ENCODE measurements at places on chromosomes 13 and 19.

DNA sequence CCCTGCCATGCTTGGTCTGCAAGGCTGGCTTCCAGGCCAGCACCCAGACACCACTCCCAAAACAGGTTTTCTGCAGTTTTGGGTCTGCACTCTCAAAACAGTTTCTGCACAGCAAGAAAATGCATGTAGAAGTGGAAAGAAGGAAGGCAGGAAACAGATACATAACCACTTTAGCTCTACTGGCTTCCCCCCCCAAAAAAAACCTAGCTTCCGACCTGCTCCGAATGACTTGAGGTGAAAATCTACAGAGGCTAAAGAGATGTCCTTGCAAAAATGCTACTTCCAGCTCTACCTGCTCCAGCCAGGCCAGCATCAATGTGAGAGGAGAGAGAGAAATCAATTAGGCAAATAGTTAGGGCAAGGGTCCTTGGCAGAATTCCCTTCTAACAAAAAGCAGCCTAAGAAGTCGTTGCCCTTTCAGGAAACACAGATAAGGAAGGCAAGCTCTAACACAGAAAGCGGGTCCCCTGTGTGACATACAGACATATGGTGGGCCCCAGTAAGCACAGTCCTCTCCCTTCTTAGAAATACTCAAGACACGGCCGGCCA is 3.4 kb downstream of the C19orf12 start:
- H3K4me1 ChIP-seq, result peaks cover 7% of the 10 kb centered on the region
- H3K4me3 ChIP-seq, result no peak overlapping the region
- DNase-seq, result no peak
- no peaks in the 10 kb centered on the region for H3K36me3 ChIP-seq
- no peak overlapping the region for H3K27ac ChIP-seq
- no peaks in the 10 kb centered on the region for H3K27me3 ChIP-seq

GRCh38 chr19:36110487-36111199 is at the start of gene OVOL3:
Gene OVOL3 (plus strand): TSS chr19:36111143. CDS start chr19:36111203, 60 bp downstream.
- no peaks in the 10 kb centered on the region for H3K36me3 ChIP-seq
- peaks cover 5% of the 10 kb centered on the region for H3K4me1 ChIP-seq
- H3K27me3 ChIP-seq, result no peaks in the 10 kb centered on the region
- no peak within 1 kb of the TSS for H3K4me3 ChIP-seq

DNA sequence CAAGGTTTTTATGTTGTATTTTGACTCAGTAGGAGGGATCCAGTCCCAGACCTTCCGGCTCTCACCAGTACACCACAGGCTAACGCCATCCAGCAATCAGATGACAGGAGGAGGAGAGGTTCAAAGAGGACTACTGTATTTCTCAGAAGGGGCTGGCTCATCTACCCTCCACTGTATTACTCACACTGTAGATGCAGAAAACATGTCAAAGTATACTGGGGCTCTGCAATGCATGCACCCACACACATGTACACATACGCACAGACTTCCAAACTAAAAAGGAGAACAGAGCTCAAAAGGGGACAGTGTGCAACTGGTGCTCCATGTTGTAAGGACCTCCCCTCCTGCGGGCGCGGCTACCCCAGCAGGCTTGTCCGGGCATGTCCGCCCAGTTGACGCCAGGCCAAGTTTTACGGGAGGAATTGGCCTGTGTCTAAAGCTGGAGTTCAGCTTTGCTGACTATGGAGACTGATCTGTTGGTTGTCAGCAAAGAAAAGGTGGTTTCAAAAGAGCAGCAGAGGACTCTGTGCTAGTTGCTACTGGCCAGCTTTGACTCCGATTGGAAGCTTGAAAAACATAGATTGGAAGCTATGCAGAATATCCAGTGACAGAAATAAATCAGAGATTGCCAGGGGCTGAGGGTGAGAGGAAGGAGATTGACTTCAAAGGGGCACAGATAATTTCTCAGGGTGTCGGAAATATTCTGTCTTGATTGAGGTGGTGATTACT is 314.2 kb downstream of the DLEU7 start:
- no peaks in the 10 kb centered on the region for H3K27me3 ChIP-seq
- H3K27ac ChIP-seq, result no peak overlapping the region
- no peaks in the 10 kb centered on the region for H3K36me3 ChIP-seq
- H3K4me3 ChIP-seq, result no peak overlapping the region
- no peaks in the 10 kb centered on the region for H3K4me1 ChIP-seq

GRCh38 chr19:55482156-55482961 is 2.6 kb upstream of the NAT14 start:
- no peaks in the 10 kb centered on the region for H3K36me3 ChIP-seq
- no peaks in the 10 kb centered on the region for H3K27me3 ChIP-seq
- H3K4me3 ChIP-seq, result no peak overlapping the region

- H3K4me1 ChIP-seq, result 0 out of 2 replicates have a peak, but pooled peaks cover 10% of the 10 kb centered on the region
- no peak overlapping the region for H3K27ac ChIP-seq
- 0 out of 2 replicates have a peak, but pooled peaks cover 4% of the 10 kb centered on the region for H3K36me3 ChIP-seq
- no peak overlapping the region for H3K4me3 ChIP-seq
Measured at GRCh38 chr19:15291548-15292021, 40.8 kb downstream of the BRD4 start.

- no peak for DNase-seq
- H3K4me1 ChIP-seq, result no peaks in the 10 kb centered on the region
- no peak overlapping the region for H3K27ac ChIP-seq
- H3K36me3 ChIP-seq, result no peaks in the 10 kb centered on the region
- H3K27me3 ChIP-seq, result peaks cover 14% of the 10 kb centered on the region
- no peak overlapping the region for H3K4me3 ChIP-seq
Measured at GRCh38 chr13:99845161-99845874, 126.2 kb downstream of the ZIC5 start.

DNA sequence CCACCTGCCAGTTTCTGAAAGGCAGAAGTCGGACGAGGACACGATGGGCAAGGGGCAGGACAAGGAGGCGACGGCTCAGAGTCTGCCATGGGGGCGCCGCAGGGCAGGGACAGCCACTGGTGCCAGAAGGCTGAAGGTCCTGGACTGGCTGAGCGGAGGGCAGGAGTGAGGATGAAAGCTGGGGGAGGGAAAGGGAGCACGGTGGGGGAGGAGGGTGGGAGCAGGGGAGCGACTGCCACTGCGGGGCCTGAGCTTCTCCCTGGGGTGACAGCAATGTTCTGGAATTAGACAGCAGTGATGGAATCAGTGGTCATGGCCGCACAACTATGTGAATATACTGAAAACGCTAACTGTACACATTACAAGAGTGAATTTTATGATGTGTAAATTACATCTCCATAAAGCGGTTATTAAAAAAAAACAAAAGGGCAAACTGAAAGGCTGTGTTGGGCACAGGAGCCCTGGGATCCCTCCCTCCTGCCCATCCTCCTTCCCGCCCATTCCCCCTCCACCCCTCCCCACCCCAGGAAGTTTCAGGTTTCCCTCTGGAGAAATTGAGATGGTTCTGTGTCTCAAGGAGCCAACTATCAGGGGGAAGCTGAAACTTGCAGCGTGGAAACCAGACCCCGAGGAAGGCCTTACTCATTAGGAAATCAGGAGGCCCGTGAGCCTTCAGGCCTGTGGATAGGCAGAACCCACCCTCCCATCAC is 15.9 kb downstream of the MLLT1 start:
- no peak overlapping the region for H3K4me3 ChIP-seq
- no peak for DNase-seq
- no peaks in the 10 kb centered on the region for H3K27me3 ChIP-seq
- no peak overlapping the region for H3K27ac ChIP-seq
- no peaks in the 10 kb centered on the region for H3K4me1 ChIP-seq

DNA sequence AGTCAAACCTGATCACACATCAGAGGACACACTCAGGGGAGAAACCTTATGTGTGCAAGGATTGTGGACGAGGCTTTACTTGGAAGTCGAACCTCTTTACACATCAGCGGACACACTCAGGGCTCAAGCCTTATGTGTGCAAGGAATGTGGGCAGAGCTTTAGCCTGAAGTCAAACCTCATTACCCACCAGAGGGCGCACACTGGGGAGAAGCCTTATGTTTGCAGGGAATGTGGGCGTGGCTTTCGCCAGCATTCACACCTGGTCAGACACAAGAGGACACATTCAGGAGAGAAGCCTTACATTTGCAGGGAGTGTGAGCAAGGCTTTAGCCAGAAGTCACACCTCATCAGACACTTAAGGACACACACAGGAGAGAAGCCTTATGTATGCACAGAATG is 8.2 kb upstream of the ZNF527 start:
- no peak for DNase-seq
- no peaks in the 10 kb centered on the region for H3K27me3 ChIP-seq
- peaks cover 30% of the 10 kb centered on the region for H3K36me3 ChIP-seq
- no peak overlapping the region for H3K27ac ChIP-seq
- no peak overlapping the region for H3K4me3 ChIP-seq
- H3K4me1 ChIP-seq, result no peaks in the 10 kb centered on the region

GRCh38 chr19:18529782-18530181 is 7.9 kb upstream of the ELL start:
- H3K4me3 ChIP-seq, result no peak overlapping the region
- H3K4me1 ChIP-seq, result no peaks in the 10 kb centered on the region
- no peak overlapping the region for H3K27ac ChIP-seq

GRCh38 chr13:31772231-31772630 is 32.9 kb downstream of the RXFP2 start:
- no peaks in the 10 kb centered on the region for H3K4me1 ChIP-seq
- H3K4me3 ChIP-seq, result no peak overlapping the region
- H3K27me3 ChIP-seq, result peaks cover 10% of the 10 kb centered on the region
- DNase-seq, result no peak
- no peaks in the 10 kb centered on the region for H3K36me3 ChIP-seq
- no peak overlapping the region for H3K27ac ChIP-seq

- H3K27ac ChIP-seq, result no peak overlapping the region
- no peaks in the 10 kb centered on the region for H3K27me3 ChIP-seq
- no peaks in the 10 kb centered on the region for H3K4me1 ChIP-seq
- DNase-seq, result no peak
- H3K36me3 ChIP-seq, result no peaks in the 10 kb centered on the region
Measured at GRCh38 chr13:109989155-109989554, 202.8 kb upstream of the IRS2 start.

- DNase-seq, result no peak
- peak overlapping the region; percentile 78 for H3K4me3 ChIP-seq
- H3K36me3 ChIP-seq, result peaks cover 12% of the 10 kb centered on the region
- peaks cover 9% of the 10 kb centered on the region for H3K4me1 ChIP-seq
- no peaks in the 10 kb centered on the region for H3K27me3 ChIP-seq
- H3K27ac ChIP-seq, result no peak overlapping the region
Measured at GRCh38 chr13:113585896-113586295, 1.3 kb downstream of the TFDP1 start.

- no peaks in the 10 kb centered on the region for H3K36me3 ChIP-seq
- H3K4me1 ChIP-seq, result no peaks in the 10 kb centered on the region
- DNase-seq, result no peak
- H3K4me3 ChIP-seq, result no peak overlapping the region
- H3K27ac ChIP-seq, result no peak overlapping the region
- peaks cover 14% of the 10 kb centered on the region for H3K27me3 ChIP-seq
Measured at GRCh38 chr19:46536391-46536790, 40.7 kb upstream of the PNMA8B start.

DNA sequence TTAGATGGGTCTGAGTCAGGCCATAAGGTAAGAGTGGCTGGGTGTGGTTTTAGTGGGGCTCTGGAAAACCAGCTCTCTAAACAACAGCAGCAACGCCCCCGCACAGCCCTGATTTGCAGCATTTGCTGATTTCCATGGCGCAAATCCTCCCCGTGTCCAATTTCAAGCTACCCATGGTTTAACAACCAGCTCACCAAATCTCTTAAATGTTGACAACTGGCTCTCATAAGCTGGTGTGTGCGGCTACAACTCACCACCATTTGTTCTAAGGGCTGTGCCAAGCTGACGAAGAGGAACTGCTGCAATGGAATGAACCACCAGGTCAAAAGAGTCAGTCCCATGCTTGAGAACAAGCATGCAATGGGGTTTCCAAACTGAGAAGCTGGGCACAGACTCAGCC is 22.9 kb downstream of the PARP4 start:
- peaks cover 4% of the 10 kb centered on the region for H3K4me1 ChIP-seq
- H3K4me3 ChIP-seq, result no peak overlapping the region
- H3K27ac ChIP-seq, result no peak overlapping the region

DNA sequence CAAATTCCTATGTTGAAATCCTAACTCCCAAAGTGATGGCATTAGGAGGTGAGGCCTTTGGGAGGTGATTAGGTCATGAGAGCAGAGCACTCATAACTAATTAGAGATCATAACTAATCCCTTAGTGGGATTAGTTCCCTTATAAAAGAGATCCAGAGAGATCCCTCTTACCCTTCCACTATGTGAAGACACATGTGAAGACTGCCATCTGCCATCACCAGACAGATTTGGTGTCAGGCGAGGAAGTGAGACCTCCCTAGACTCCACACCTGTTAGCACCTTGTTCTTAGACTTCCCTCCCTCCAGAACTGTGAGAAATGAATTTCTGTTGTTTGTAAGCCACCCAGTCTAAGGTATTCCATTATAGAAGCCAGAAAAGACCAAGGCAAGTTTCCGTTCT is 112.2 kb downstream of the NDFIP2 start:
- no peaks in the 10 kb centered on the region for H3K36me3 ChIP-seq
- DNase-seq, result no peak
- no peak overlapping the region for H3K27ac ChIP-seq
- peaks cover 21% of the 10 kb centered on the region for H3K4me1 ChIP-seq
- no peaks in the 10 kb centered on the region for H3K27me3 ChIP-seq

DNA sequence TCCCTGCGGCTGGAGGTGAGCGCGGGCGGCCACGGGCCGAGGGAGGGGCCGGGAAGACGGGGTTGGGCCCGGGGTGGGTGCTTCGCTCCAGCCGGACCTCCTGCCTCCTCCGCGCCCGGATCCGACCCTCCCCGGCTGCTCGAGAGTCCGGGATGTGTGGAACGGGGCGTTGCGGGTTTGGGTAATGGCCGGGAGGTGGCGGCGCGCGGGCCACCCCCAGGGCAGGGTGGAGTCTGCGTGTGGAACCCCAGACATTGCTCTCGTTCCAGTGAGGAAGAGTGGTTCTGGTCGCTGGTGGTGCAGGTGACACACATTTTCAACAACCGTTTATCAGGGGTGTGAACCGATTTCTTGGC is 38.8 kb downstream of the ARHGEF7 start:
- H3K36me3 ChIP-seq, result 0 out of 2 replicates have a peak, but pooled peaks cover 1% of the 10 kb centered on the region
- H3K4me1 ChIP-seq, result peaks cover 17% of the 10 kb centered on the region
- H3K4me3 ChIP-seq, result peak overlapping the region; percentile 89
- H3K27me3 ChIP-seq, result peaks cover 16% of the 10 kb centered on the region
- peak; percentile 44 for DNase-seq

DNA sequence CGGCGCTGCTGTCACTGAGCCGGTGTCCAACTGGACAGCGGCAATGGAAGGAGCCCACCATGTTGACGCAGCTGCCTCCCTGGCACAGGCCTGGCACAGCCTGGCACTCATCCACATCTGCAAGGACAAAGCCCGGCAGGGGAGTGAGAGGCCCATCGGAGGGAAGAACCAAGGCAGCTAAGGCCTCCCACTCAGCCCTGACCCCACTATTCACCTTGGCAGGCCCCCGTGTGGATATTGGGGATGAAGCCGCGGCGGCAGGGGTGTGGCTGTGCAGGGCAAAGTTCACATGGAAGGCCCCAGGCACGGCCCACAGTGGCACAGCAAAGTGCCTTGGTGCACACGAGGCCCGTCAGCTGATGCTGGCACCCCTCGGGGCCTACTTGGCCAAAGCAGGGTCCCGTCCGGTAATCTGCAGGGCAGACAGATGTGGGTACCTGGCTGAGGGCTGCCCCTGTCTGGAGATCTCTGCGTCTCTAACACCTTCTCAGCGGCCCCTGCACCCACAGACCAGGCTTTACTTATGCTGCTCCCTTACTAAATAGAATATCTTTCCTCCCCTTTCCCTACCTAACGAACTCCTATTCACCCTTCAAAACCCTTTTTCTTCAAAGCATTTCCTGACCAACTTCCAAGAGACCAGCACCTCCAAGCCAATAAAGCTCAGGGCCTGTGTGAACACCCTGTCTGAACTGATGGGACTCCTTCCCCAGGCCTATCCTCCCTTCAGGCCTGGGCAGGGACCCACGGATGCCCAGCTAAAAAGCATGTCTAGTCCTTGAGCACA is 7.5 kb downstream of the FBN3 start:
- H3K27ac ChIP-seq, result no peak overlapping the region
- H3K36me3 ChIP-seq, result no peaks in the 10 kb centered on the region
- peaks cover 8% of the 10 kb centered on the region for H3K4me1 ChIP-seq
- DNase-seq, result no peak
- no peak overlapping the region for H3K4me3 ChIP-seq

Measured in PC-9 (cell line).